Activated T-helper 1 cell treated with anti-CD3 and anti-CD28 coated beads, Interleukin-12 subunit alpha, Interleukin-12 subunit beta, Interleukin-2, Interleukin-4 antibody, amounts not matched to agents 30 ng/mL and 10 ng/mL and 1 ng/mL, durations not matched to agents 14 hours and 24 hours and 36 hours (primary cell): ENCODE measurements at places on chromosomes 3 and 15. TPM values are rescaled to one million over a fixed set of nuclear protein-coding genes. Genes with fewer than 3 reads are reported as not detected.

The CLCN2 gene
- 5.2 and 6.6 TPM in 2 replicates for total RNA-seq

- H3K4me1 ChIP-seq, result peaks cover 42% of the 10 kb centered on the region
- H3K27ac ChIP-seq, result no peak overlapping the region
- H3K36me3 ChIP-seq, result peaks cover 6% of the 10 kb centered on the region
- no peak for DNase-seq
- no peaks in the 10 kb centered on the region for H3K27me3 ChIP-seq
Measured at GRCh38 chr3:112395181-112395895, 62.4 kb downstream of the CD200 start.

GRCh38 chr3:33060609-33061337, 36.2 kb downstream of the GLB1 start:
- H3K4me3 ChIP-seq, result peak overlapping the region; percentile 60
- H3K4me1 ChIP-seq, result peaks cover 84% of the 10 kb centered on the region
- no peaks in the 10 kb centered on the region for H3K27me3 ChIP-seq
- peak overlapping the region; percentile 90 for H3K27ac ChIP-seq
- H3K36me3 ChIP-seq, result peaks cover 55% of the 10 kb centered on the region

DNA sequence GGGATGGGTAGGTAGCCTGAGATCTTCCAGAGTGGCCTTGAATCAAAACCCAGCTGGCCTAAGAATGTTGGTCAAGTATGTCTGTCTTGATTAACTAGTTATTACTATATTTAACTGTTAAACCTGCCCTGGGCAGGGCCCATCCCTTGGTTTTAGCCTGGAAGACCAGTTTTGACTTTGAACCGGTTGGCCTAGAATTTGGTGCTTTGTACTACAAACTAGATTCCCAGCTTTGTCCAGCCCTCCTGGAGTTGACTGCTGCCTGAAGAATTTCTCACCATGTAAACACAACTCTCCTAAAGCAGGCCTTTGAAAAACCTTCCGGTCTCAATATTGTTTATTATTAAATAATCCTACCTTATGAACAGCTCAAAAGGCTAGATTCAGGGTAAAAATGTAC, 16.0 kb downstream of the C15orf62 start:
- H3K27ac ChIP-seq, result no peak overlapping the region
- peaks cover 6% of the 10 kb centered on the region for H3K36me3 ChIP-seq
- no peaks in the 10 kb centered on the region for H3K27me3 ChIP-seq
- H3K4me3 ChIP-seq, result no peak overlapping the region

DNA sequence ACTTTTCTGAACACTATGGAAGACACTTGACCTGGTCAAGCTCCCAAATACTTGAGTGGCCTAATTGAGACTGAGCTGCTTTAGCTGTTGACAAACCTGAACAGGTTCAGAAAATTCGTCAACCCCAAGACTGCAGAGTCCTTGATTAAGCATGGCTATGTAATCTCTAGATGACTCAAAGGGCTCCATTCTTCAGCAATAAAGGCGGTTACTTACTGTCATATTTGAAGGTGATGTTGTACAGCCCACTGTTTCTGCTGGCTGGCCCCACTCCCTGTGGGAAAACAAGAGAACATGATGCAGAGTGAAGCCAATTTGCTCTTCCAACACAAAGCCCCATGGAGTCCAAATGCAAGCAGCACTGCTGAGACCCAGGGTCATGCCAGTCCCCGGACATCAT, 45.1 kb downstream of the IL17RD start:
- no peak overlapping the region for H3K4me3 ChIP-seq
- DNase-seq, result no peak
- H3K36me3 ChIP-seq, result no peaks in the 10 kb centered on the region
- H3K27ac ChIP-seq, result no peak overlapping the region

DNA sequence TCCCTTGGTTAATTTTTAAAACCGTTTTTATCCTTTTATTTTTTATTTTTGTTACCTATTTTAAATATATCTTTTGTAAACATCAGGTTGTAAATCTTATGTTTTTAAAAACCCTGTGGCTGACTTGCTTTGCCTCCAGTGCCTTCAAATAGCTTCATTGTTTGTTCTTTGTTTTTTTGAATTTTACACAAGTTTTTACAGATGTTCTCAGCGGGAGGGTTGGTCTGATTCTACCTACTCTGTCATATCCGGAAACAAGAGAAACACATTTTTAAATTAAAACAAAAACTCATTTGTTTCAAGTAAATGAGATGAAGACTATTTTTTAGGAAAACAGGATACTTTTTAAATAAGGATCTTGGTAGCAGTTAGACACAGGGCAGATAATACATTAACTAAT, 129.0 kb upstream of the THRB start:
- DNase-seq, result no peak
- H3K4me3 ChIP-seq, result no peak overlapping the region
- no peaks in the 10 kb centered on the region for H3K27me3 ChIP-seq
- no peaks in the 10 kb centered on the region for H3K4me1 ChIP-seq
- H3K27ac ChIP-seq, result no peak overlapping the region
- no peaks in the 10 kb centered on the region for H3K36me3 ChIP-seq
